ENCODE measurements at places on chromosomes 4 and X. TPM values are rescaled to one million over a fixed set of nuclear protein-coding genes. Genes with fewer than 3 reads are reported as not detected.

DNA sequence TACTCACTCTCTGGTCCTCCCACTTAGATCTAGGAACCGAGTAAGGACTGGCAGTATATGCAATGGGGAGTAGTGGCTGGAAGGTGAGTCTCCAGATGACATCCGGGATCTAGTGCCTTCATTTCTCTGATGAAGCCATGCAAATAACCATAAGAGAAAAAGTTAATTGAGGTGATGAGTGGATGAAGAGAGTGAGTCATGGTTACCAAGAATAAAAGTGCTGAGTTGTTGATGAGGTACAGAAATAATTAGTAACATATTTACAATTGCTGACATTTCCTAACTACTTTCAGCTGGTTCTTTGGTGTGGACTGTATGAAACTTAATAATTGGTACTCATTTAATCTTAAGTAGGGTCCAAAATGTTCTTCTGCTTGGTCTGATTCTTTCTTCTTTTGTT, 146.7 kb upstream of the PITX2 start:
- no peak overlapping the region for H3K4me3 ChIP-seq
- no peak for DNase-seq
- H3K4me1 ChIP-seq: no peaks in the 10 kb centered on the region
- H3K27ac ChIP-seq: no peak overlapping the region
- peaks cover 73% of the 10 kb centered on the region for H3K27me3 ChIP-seq

DNA sequence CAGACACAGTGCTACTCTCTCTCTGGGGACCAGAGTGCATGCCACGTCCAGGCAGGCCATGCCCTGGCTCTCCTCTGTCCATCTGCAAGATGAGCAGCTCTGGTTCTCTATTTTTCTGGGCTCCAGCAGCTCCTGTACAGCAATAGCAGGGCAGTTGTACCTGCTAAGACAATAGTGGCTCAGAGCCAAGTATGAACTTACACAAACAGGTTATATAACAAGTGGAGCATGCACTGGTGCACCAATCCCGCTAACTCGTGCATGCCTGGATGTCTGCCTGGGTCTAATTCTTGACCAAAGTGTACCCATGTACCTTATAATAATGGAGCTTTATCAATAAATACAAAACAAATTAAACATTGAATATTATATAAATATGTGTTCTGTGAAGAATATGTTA, 392.3 kb downstream of the CENPC start:
- H3K4me3 ChIP-seq: no peak overlapping the region
- no peaks in the 10 kb centered on the region for H3K27me3 ChIP-seq
- no peaks in the 10 kb centered on the region for H3K4me1 ChIP-seq
- no peak overlapping the region for H3K27ac ChIP-seq
- peak; percentile 25 for DNase-seq
- H3K36me3 ChIP-seq: no peaks in the 10 kb centered on the region

DNA sequence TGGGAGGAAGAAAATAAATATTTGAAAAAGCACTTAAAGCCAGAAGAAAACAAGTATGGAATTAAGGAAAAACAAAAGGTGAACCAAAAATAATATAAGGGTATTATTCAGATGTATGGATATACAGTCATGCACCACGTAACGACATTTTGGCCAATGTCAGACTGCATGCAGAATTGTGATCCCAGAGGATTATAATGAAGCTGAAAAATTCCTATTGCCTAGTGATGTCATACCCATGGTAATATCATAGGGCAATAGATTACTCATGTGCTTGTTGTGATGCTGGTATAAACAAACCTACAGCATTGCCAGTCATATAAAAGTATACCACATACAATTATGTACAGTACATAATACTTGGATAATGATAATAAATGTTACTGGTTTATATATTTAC, 20.9 kb downstream of the GLRA3 start:
- DNase-seq: no peak
- H3K36me3 ChIP-seq: no peaks in the 10 kb centered on the region
- no peak overlapping the region for H3K27ac ChIP-seq
- H3K27me3 ChIP-seq: no peaks in the 10 kb centered on the region
- H3K4me1 ChIP-seq: no peaks in the 10 kb centered on the region

SLC25A43 gene
- total RNA-seq: 18.4 TPM

GRCh38 chrX:38018766-38019425, 12.5 kb downstream of the SYTL5 start:
- peaks cover 56% of the 10 kb centered on the region for H3K27me3 ChIP-seq
- H3K36me3 ChIP-seq: no peaks in the 10 kb centered on the region
- H3K4me1 ChIP-seq: no peaks in the 10 kb centered on the region
- no peak for DNase-seq
- H3K27ac ChIP-seq: no peak overlapping the region
- H3K4me3 ChIP-seq: no peak overlapping the region

RHOH gene
- total RNA-seq: not detected

DNA sequence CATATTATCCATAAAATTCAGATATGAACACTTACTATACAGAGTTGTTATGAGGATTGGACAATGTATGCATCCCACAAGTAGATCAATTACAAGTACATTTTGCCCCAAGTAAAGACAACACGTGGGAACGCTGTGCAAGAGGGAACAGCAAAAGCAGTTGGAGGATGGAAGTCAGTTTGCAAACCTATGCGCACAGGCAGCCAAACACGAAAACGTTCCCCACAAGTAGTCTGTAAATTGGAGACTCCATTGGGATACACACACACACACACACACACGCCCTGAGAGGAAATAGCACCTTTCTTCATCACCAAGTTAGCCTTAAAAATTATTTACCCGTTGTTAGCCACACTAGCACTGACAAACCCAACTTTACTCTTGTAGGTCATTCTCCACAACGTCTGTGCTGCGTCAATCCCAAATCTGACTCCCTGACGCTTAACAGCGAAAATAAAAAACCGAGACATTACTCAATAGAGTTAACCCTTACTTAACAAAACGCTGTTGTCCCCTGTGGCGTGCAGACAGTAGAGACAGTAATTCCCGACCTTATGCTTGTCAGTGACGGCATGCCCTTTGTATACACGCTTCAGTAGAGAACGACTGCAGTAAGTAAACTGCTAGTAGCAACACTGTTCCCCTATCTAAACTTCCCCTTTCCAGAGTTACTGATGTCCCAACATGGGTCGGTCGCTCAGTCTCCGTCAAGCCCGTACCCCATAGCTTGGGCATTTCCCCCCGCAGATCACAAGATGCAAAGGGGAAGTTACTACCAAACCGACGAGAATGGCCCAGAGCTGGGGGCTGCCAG, 730 bp downstream of the MANBA start:
- no peaks in the 10 kb centered on the region for H3K27me3 ChIP-seq
- peak overlapping the region; percentile 90 for H3K4me3 ChIP-seq
- H3K4me1 ChIP-seq: peaks cover 17% of the 10 kb centered on the region

GRCh38 chr4:25654031-25654970, 1.4 kb upstream of the SLC34A2 start:
- peaks cover 6% of the 10 kb centered on the region for H3K4me1 ChIP-seq
- no peaks in the 10 kb centered on the region for H3K36me3 ChIP-seq
- no peaks in the 10 kb centered on the region for H3K27me3 ChIP-seq
- H3K27ac ChIP-seq: no peak overlapping the region
- DNase-seq: no peak

DNA sequence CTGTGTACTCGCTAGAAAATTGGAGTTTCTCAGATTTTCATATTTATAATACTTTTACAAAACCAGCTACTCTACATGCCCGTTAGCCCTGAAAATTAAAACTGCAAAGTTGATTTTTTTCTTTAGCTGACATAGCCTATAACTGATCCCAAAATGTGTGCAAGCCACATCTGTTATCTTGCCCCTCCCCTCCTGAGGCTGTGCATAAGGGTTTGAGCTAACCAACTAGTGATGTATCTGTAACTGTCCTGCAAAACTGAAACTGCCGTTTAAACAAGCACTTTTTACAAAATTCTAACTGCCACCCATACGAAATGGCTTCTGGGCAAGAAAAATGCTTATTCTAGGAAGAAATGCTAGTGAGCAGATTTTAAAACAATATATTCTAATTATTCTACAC, 59.1 kb downstream of the EDNRA start:
- H3K27ac ChIP-seq: no peak overlapping the region
- H3K27me3 ChIP-seq: no peaks in the 10 kb centered on the region

- peaks cover 13% of the 10 kb centered on the region for H3K4me1 ChIP-seq
- H3K27ac ChIP-seq: no peak overlapping the region
- H3K4me3 ChIP-seq: no peak overlapping the region
- DNase-seq: peak; percentile 67
Observed at GRCh38 chr4:84578540-84579402, 4.2 kb upstream of the CDS1 start.

DNA sequence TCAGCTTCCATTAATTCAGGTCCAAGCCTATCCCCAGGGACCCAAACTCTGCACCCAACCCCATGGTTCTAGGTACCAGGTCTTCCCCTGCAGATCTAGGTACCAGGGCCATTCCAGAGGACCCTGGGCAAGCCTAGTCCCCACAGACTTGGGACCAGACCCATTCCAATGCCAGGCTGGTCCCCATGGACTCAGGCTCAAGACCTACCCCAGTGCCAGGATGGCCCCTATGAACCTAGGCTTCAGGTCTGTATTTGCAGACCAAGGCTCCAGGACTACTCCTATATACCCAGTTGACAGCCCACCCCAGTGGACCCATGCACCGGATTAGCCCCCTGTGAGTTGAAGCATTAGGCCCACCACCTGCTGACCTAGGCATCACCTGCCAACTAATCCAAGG, 8.9 kb downstream of the MTHFD2L start:
- no peaks in the 10 kb centered on the region for H3K27me3 ChIP-seq
- peaks cover 40% of the 10 kb centered on the region for H3K36me3 ChIP-seq
- peaks cover 17% of the 10 kb centered on the region for H3K4me1 ChIP-seq
- peak overlapping the region; percentile 31 for H3K27ac ChIP-seq
- no peak for DNase-seq

- no peak overlapping the region for H3K27ac ChIP-seq
- peak; percentile 78 for DNase-seq
- H3K27me3 ChIP-seq: peaks cover 83% of the 10 kb centered on the region
- peaks cover 6% of the 10 kb centered on the region for H3K36me3 ChIP-seq
- H3K4me3 ChIP-seq: no peak overlapping the region
Observed at GRCh38 chrX:69158166-69158980, 6.9 kb downstream of the PJA1 start.

STBD1 gene
- total RNA-seq: 3.7 TPM

DNA sequence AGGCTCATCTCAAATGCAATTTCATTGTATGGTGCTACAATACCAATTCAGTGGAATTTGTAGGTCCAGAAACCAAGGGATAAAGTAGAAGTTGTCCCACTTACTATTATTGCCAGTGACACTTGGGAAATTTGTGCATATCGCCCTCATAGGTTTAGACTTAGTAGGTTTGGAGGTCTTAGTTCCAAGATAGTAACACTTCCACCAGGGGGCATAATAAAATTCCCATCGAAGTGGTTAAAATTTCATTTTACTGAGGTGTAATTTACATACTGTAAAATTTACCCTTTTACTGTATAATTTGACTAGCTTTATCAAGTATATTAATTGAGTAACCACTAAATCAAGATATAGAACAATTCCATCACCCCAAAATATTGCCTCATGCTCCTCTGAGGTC, 174.6 kb downstream of the INPP4B start:
- no peak overlapping the region for H3K27ac ChIP-seq
- no peaks in the 10 kb centered on the region for H3K4me1 ChIP-seq
- no peaks in the 10 kb centered on the region for H3K36me3 ChIP-seq
- H3K27me3 ChIP-seq: no peaks in the 10 kb centered on the region
- H3K4me3 ChIP-seq: no peak overlapping the region

DNA sequence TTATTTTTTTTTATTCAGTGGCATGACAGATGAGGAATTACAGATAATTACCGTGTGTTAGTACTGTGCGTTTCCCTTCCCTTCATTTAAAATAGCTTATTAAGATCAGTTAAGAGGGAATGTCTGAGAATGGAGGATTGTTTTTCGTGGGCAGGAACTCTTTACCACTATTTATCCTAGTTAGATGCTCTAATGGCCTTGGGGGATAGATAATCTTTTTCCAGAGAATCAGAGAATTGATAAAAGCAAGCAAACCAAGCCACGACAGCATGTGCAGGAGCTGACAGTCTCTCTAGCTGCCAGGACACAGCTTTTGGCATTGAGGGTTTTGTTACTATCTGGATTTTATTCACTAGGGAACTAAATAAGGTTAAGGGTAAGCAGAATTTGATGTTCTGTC, 128.7 kb downstream of the DCLK2 start:
- H3K36me3 ChIP-seq: no peaks in the 10 kb centered on the region
- DNase-seq: no peak
- no peak overlapping the region for H3K4me3 ChIP-seq
- no peaks in the 10 kb centered on the region for H3K27me3 ChIP-seq
- H3K27ac ChIP-seq: no peak overlapping the region

- DNase-seq: no peak
- no peak overlapping the region for H3K27ac ChIP-seq
- peaks cover 12% of the 10 kb centered on the region for H3K27me3 ChIP-seq
- H3K36me3 ChIP-seq: no peaks in the 10 kb centered on the region
Observed at GRCh38 chr4:152162331-152162697, 373.6 kb downstream of the FBXW7 start.

DNA sequence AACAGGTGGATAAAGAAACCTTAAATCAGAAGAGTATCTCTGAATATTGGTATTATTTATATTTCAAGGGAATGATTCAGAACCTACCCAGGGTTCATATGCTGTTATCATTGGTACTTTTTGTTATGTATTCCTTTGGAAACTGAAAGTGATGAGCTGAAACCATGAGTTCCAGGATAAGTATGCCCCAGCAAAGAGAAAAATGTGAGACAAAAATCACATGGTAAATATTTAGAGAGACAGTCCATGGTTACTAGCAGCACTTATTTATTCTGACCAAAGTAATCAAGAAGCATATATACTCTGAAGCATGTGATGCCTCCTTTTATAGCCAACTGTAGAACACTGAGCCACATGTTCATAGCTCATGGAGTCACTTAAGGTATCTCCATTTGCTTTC, 277.7 kb downstream of the ARAP2 start:
- H3K4me3 ChIP-seq: no peak overlapping the region
- no peaks in the 10 kb centered on the region for H3K27me3 ChIP-seq
- no peak for DNase-seq
- peaks cover 8% of the 10 kb centered on the region for H3K36me3 ChIP-seq
- H3K27ac ChIP-seq: no peak overlapping the region

GRCh38 chr4:106186201-106186600, 129.8 kb downstream of the TBCK start:
- H3K4me1 ChIP-seq: no peaks in the 10 kb centered on the region
- H3K27me3 ChIP-seq: no peaks in the 10 kb centered on the region
- peaks cover 13% of the 10 kb centered on the region for H3K36me3 ChIP-seq
- no peak overlapping the region for H3K4me3 ChIP-seq
- no peak for DNase-seq
- no peak overlapping the region for H3K27ac ChIP-seq

COL4A6 gene
- total RNA-seq: 58.3 TPM

TMSB15A gene
- not detected for total RNA-seq

DNA sequence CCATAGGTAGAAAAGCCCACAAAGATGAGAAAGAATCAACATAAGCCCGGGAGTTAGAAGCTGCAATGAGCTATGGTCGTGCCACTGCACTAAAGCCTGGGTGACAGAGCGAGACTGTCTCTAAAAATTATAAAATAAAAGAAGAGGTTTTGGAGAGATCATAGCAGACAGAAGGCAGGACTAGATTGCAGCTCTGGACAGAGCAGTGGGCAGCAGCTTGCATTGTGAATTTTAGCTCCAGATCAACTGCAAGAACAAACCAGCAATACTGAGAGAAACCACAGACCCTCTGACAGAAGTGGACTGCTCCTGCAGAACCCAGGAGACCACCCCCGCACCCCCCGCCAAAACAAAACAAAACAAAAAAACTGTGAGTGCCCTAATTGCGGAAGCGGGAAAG, 30.6 kb downstream of the SOWAHB start:
- H3K4me3 ChIP-seq: no peak overlapping the region
- no peak overlapping the region for H3K27ac ChIP-seq
- H3K4me1 ChIP-seq: no peaks in the 10 kb centered on the region
- H3K36me3 ChIP-seq: no peaks in the 10 kb centered on the region

DDX53 gene
- not detected for total RNA-seq

TRPC3 gene
- total RNA-seq: not detected
